ENCODE measurements at places on chromosomes 1 and 21. TPM values are rescaled to one million over a fixed set of nuclear protein-coding genes. Genes with fewer than 3 reads are reported as not detected.

- DNase-seq: no peak
Measured at GRCh38 chr1:64584479-64584878, 114.5 kb downstream of the CACHD1 start.

GRCh38 chr1:19178734-19179398 is 31.2 kb downstream of the UBR4 start:
- no peak for DNase-seq

GRCh38 chr1:167661527-167662426 is 31.7 kb downstream of the RCSD1 start:
- DNase-seq: no peak

DNA sequence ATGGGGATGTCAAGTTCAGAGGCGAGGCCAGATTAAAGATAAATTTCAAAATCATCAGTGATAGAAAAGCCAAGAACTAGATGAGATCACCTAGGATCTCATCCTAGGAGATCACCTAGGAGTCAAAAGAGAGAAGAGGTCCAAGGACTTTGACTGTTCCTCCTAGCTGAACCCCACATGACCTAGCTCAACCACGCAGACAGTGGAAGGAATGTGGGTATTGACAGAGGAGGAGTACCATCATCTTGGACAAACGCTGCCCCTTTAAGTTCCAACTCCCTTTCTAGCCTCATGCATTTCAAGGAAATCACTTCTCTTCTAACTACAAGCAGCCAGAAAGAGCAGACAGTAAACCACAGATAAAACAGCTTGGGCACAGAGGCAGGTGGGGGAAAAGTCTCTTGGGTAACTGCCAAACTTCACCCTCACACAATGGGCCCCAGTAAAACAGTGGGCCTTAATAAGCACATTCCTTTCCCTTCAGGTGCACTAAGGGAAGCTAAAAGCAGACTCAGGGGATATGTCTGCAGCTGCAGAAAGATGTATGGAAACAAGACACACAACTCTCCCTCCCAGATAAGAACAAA is 12.5 kb upstream of the FAM76A start:
- DNase-seq: no peak

DNA sequence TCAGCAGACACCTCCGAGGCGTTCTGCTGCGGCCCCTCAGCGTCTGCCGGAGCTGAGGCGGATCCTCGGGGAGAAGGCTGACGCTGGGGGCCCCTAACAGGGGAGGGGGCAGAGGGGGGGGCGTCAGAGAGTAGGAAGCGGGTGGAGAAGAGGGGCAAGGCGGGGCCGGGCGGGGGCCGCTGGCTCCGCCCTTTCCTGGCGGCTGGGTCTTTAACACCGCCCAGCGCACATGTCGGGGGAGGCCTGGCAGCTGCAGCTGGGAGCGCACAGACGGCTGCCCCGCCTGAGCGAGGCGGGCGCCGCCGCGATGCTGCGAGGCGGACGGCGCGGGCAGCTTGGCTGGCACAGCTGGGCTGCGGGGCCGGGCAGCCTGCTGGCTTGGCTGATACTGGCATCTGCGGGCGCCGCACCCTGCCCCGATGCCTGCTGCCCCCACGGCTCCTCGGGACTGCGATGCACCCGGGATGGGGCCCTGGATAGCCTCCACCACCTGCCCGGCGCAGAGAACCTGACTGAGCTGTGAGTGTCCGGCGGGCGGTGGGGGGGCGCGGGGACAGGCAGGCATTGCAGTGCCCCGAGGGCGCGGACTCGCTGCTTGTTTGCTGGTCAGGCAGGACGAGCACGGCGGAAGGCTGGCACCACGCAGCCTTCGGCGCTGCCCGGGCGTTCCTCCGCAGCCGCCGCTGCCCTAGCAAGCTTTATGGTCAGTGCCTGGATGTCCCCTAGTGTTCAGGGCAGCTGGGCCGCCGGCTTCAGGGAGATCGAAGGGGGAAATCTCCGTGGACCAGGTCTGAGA is at the start of gene NTRK1:
Gene NTRK1 (plus strand): TSS at position 238 of the 796 bp plus-strand sequence. CDS start 70 bp downstream, at position 308.
- DNase-seq: no peak

DNA sequence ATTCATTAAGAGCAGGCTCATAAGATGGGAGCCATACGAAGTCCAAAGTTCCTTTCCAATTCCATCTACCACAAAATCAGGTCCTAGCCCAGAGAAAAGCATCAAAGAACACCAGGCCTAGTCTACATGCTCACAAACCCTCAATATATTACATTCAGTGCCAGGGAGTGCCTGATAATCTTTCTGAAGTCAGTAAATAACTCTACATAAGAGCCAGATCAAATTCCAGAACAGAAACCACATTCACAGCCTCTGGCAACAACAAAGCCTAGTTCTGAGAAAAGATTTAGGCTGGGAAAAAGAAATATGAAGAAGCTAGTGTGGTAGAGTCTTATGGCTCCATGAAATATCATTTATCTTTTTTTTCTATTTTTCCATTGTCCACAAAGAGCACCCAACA is 40.5 kb upstream of the RBBP5 start:
- no peak for DNase-seq

- DNase-seq: no peak
Measured at GRCh38 chr1:154571964-154572288, 4.3 kb downstream of the CHRNB2 start.

GRCh38 chr1:66207484-66207883 is 326.5 kb upstream of the SGIP1 start:
- DNase-seq: no peak

GRCh38 chr1:41695118-41695745 is 210.7 kb upstream of the EDN2 start:
- no peak for DNase-seq

- no peak for DNase-seq
Measured at GRCh38 chr1:206506405-206507283, 687 bp upstream of the RASSF5 start.

- DNase-seq: no peak
Measured at GRCh38 chr1:14440731-14441130, 157.8 kb upstream of the KAZN start.

- no peak for DNase-seq
Measured at GRCh38 chr1:67514300-67514699, 84.1 kb upstream of the SERBP1 start.

GRCh38 chr1:223815020-223815853 is 30.5 kb downstream of the TP53BP2 start:
- DNase-seq: no peak

- no peak for DNase-seq
Measured at GRCh38 chr1:183757061-183757460, 47.9 kb upstream of the RGL1 start.

The SH2D5 gene
- 1.3 TPM for polyA plus RNA-seq

The NKAIN1 gene
- 3.5 TPM for polyA plus RNA-seq

The DIO1 gene
- 3.8 TPM for polyA plus RNA-seq

The CRP gene
- not detected for polyA plus RNA-seq

The PLA2G2F gene
- 0.14 TPM for polyA plus RNA-seq

The CELF3 gene
- 0.24 TPM for polyA plus RNA-seq

The RNASEL gene
- 12.1 TPM for polyA plus RNA-seq

The ARHGAP29 gene
- polyA plus RNA-seq: 90.1 TPM

The OR2T2 gene
- not detected for polyA plus RNA-seq
